ENCODE measurements at places on chromosomes 5 and 9. TPM values are rescaled to one million over a fixed set of nuclear protein-coding genes. Genes with fewer than 3 reads are reported as not detected.

NEUROG1 gene
- total RNA-seq: 0.04 TPM

NMUR2 gene
- total RNA-seq: not detected

NR4A3 gene
- total RNA-seq: 0.41 TPM

NUTM2F gene
- not detected for total RNA-seq

ROR2 gene
- 2.9 TPM for total RNA-seq

Data from kidney epithelial cell (primary cell).